ENCODE measurements at places on chromosomes 13 and 19. TPM values are rescaled to one million over a fixed set of nuclear protein-coding genes. Genes with fewer than 3 reads are reported as not detected.

MEDAG gene
- total RNA-seq: 11.0 TPM

PROZ gene
- total RNA-seq: not detected

MAP2K2 gene
- total RNA-seq: 192 TPM

HNRNPA1L2 gene
- 5.2 TPM for total RNA-seq

DAND5 gene
- total RNA-seq: not detected

ZNF468 gene
- 30.7 TPM for total RNA-seq
